ENCODE measurements at places on chromosomes 2 and 18.

GRCh38 chr2:236765478-236765877, 195.9 kb downstream of the ACKR3 start:
- DNase-seq = no peak

- DNase-seq = peak; percentile 67
These were observed 99.5 kb upstream of the STK39 start for GRCh38 chr2:168346725-168347477.

GRCh38 chr2:120447127-120447785, 101.3 kb downstream of the INHBB start:
- DNase-seq = no peak

DNA sequence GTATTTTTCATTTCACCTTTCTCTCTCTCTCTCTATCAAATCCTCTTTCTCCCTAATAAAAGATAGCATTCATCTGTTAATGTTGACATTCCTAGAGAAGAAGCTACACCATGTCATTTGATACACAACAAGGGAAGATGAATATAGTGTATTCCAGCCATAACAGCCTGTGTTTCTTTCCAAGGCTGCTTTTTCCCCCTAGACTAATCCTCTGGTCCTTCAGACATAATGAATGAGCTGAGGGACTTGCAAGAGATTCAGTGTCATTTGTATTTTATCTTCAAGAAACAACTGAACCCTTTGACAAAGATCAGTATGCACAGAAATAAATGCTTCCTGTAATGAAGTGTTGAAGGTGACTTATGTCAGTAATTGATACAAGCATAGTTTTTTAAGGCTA, 284.0 kb upstream of the NXPH2 start:
- DNase-seq = no peak

- DNase-seq = no peak
These were observed 47.9 kb downstream of the NRP2 start for GRCh38 chr2:205730191-205730590.

DNA sequence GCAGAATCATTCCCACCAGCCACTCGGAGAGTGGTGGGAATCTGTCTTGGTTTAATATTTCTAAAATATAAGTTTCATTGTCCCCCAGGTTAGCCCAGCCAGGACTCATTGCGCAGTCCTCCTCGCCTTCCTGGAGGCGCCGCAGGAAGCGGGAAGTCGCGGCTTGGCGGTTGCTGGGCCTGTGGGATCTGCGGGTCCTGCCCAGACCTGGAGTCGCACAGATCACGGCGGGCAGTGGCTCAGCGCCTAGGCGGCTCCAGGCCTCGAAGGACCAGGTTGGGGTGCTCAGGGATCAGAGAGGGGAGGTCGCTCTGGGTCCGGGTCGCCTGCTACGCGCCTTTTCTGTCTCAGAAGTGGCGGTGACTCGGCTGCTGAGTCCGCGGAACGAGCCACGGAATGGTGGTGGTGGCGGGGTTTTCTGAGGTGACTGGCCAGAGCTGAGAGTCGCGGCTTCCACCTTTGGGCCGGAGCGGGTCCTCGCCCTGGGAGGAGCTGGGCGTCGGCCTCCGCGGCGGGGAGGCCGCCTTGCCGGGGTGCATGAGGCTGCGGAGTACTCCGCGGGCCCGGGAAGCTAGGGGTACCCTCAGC, 2.6 kb downstream of the HOXD3 start:
- DNase-seq = no peak

GRCh38 chr2:123993728-123994323, 31.3 kb upstream of the CNTNAP5 start:
- no peak for DNase-seq

DNA sequence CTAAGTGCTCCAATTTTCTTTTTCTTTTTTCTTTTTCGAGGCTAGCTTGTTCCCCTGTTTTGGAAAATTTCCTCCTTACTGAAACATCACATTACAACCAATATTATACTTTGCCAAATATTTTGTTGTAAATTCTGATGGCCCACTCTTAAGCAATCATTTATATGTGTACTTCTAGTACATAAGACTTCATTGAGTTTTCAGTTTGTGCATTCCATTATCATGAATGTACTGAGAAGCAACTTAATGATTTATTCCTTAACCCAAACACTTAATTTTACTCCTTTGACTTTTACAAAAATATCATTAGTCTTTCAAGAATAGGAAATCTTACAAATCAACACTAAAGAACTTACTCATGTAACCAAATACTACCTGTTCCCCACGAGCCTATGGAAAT, 242.4 kb downstream of the ARHGAP15 start:
- DNase-seq = no peak

DNA sequence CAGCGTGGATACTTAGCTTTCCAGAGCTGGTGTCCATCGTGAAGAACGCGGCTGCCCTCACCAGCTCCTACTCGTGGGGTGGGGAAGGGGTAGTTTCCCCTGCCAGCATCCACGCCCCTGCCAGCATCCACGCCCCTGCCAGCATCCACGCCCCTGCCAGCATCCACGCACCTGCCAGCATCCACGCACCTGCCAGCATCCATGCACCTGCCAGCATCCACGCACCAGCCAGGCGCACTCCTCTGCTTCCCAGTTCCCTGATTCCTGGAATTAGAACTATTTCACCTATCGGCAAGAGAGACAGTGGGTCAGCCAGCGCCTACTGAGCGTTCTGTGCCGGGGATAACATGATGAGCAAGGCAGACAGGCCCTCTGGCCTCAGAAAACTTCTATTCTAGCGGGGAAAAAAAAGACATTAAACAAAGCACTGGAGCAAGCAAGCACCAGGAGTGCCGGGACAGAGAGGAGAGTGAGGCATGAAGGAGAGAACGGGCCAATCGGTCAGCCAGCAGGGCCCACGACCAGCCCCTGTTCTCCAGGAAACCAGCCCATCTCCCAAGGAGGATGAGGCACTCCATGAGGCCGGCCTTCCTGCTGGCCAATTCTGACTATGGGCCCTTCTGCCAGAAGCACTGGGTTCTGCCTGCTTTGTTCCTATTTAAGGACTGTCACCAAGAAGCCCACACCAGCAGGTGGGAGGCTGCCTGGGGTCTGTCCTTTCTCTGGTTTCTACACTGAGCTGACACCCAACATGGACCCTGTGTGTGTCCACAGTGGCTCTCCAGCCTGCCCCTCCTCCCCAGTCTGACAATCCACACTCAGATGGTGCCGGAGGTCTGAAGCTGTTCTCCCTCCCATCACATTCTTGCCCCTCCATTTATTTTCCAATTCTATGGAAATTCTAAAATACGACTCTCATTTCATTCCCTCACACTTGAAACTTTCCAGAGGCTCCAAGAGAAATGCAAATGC, 78.4 kb upstream of the SALL3 start:
- no peak for DNase-seq

DNA sequence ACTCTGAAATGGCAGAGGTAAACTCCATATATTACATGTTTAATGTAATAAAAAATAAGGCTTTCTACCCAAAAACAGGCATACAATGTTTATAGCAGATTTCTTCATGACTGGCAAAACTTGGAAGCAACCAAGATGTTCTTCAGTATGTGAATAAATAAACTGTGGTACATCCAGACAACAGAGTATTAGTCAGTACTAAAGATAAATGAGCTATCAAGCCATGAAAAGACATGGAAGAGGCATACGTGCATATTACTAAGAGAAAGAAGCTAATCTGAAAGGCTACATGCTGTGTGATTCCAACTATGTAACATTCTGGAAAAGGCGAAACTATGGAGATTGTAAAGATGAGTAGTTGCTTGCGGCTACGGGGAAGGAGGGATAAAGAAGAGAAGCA, 97.4 kb downstream of the OSR1 start:
- DNase-seq = no peak

DNA sequence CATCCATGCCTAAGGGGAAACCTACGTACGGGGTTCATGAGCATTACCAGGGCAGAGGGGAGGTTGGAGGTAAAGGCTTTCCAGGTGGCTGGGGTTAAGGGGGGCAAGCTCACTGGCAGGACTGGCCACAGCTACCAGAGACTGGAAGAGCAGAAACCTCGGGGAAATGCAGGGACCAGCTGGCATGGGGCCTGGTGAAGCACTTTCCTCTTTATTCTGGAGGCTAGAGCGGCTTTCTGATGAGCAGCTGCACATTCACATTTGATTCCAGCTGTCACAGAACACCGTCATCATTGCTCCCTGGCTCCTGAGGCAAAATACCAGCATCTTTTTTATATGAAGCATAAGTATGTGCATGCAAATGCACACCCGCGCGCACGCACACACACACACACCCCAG, 28.7 kb upstream of the LRRC30 start:
- DNase-seq = no peak

DNA sequence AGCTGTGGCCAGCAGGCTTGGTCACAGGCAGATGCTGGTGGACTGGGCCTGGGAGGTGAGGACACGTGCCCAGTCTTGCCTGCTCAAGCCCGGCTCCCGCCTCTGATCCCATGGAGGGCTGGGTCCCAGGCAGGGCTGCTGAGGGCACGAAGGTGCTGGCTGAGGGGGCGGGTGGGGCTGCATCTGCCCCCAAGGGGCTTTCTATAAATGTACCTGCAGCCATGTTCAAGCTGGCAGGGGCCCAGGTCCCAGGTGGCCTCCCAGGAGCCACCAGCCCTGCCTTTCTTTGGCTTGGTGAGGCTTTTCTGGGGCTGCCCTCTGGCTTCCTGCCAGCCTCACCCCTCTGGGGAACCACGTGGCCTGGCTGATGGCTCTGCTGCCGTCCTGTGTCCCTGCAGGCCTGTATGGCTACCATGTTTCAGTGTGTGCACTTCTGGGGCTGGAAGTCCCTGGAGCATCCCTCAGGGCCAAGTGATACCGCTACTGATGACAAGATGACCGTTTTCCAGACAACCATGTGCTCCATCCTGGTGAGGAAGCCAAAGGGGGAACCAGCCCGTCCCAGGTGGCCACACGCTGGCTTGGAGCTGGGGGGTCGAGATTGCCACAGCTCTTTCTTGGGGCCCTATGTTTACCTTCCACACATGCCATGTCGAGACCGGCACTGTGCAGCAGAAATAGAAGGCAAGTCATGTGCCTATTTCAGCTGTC, 23.2 kb downstream of the HJURP start:
- DNase-seq = no peak

DNA sequence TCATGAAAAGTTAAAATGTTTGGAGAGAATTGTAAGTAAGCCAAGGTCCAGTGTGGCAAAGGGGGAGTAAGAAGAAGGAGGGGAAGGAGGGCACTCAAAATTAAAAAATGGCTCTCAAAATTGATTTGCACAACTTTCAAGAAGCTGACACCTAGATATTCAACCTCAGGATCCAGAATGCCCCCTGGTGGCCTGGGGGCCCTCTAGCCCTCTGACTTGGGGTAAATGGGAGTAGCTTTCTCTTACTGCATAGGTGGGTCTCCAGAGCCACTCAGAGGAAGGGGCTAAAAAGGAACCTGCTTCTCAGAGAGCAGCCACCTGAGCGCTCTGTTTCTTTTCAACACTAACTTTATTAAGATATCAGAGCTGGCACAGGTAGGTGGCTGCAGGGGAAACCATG, 968.5 kb downstream of the BCL11A start:
- DNase-seq = no peak

- DNase-seq = no peak
These were observed 46.2 kb upstream of the FZD7 start for GRCh38 chr2:201987426-201987825.

DNA sequence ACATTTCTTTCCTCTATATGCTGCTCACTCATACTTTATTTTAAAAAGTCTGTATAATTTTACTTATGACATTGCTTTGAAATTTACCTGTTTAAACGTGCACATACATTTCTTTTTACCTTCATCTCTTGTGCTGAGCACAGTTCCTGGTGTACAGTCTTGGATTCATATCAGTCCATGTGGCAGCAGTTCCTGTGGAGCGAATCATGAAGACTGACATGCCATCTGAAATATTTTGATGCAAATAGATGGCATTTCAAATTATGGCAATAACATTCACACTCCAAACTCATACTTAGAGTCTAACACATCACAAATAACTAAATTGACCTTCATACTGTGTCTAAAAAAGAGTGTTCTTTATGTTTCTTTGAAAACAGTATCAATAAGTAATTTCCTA, 90.3 kb upstream of the CDH2 start:
- no peak for DNase-seq

GRCh38 chr2:54671875-54672589, 51.4 kb upstream of the EML6 start:
- DNase-seq = no peak

DNA sequence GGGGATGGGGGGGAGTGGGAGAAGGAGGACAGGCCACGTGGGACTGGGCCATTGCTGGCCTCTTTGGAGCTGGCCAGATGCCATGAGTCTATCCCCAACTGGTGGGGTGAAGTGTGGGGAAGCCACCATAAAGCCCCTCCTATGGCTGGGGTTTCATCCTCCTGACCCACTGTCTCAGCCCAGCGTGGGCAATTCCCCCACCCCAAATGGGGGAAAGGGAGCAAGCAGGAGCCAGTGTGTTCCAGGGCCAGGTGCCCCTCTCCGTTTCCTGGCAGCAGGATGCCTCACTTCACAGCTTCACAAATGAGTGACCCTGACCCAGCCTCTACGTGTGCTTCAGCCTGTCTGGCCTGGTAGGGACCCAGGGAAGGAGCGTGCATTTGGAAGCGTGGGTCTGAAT, 474.7 kb upstream of the HS6ST1 start:
- no peak for DNase-seq

GRCh38 chr2:203722411-203722810, 16.0 kb downstream of the CD28 start:
- no peak for DNase-seq

GRCh38 chr2:205957452-205958154, 128.4 kb downstream of the INO80D start:
- no peak for DNase-seq

- no peak for DNase-seq
These were observed 113.3 kb downstream of the MYO1B start for GRCh38 chr2:191358325-191359025.

DNA sequence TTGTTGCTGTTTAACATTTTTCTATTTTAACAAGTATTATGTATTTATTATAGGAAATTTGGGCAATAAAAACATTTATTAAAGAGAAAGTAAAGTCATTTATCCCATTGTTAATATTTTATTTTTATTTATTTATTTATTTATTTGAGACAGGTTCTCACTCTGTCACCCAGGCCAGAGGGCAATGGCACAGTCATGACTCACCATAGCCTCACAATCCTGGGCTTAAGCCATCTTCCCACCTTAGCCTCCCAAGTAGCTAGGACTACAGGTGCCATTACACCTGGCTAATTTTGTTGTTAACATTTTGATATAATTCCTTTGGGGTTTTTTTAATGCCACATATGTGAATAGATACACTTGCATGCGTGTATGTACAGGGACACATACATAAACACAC, 165.9 kb upstream of the STON1 start:
- DNase-seq = no peak

GRCh38 chr2:43326101-43326825, 99.9 kb upstream of the ZFP36L2 start:
- DNase-seq = no peak

GRCh38 chr2:12741380-12741779, 24.6 kb downstream of the TRIB2 start:
- DNase-seq = no peak

GRCh38 chr2:202344178-202344577, 31.9 kb upstream of the BMPR2 start:
- no peak for DNase-seq

GRCh38 chr2:144180131-144180530, 339.8 kb downstream of the ZEB2 start:
- no peak for DNase-seq

- no peak for DNase-seq
These were observed 806.5 kb downstream of the TDRD15 start for GRCh38 chr2:21930226-21930625.

GRCh38 chr2:42881732-42882131, 89.3 kb upstream of the HAAO start:
- DNase-seq = no peak

Data from HTR-8/SVneo (cell line).